ENCODE measurements at places on chromosomes 4 and X.
A peak's percentile ranks its signal among the peaks of the same experiment; 100 is the strongest.

DNA sequence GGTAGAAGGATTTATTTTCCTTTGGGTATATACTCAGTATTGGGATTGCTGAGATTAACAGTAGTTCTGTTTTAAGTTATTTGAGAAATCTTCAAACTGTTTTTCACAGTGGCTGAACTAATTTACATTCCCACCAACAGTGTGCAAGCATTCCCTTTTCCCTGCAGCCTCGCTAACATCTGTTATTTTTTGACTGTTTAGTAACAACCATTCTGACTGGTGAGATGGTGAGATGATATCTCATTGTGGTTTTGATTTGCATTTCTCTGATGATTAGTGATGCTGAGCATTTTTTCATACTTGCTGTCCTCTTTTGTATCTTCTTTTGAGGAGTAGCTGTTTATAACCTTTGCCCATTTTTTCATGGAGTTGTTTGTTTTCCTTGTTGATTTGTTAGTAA is 457.8 kb downstream of the TRAM1L1 start:
- no peak for DNase-seq

DNA sequence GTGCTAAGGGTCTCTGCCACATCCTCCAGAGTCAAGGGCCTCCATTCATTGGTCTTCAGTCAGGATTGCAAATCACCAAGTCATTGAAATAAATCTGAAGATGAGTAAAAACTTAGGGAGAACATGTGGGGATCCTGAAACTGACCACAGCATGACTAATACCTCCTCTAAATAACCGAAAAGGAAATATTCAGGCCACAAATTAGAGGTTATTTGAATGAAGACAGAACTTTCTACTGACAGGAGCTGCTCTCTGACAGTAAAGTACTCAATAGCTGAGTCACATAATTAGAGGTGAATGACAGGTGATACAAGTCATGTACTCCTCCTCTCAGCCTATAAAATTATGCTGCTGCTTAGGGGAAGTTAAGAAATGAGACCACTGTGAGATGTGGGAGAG is 240.2 kb upstream of the F9 start:
- no peak for DNase-seq

GRCh38 chr4:27917381-27917780 is 1056.7 kb downstream of the STIM2 start:
- DNase-seq, result no peak

DNA sequence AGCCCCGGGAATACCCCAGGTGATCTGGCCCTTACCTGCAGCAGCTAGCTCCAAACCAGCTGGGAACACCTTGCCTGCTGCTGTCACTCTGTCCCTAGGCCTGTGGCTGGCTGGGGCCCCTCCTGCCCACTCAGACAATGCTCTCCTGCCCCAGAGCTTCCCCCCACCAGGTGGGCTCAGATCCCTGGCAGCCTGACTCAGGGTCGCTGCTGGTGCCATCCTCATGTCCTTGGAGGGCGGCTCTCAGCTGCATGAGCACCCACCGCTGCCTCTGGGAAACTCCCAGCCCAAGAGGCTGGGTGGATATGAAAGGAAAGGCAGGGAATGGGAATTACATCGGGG is 15.8 kb downstream of the C4orf50 start:
- no peak for DNase-seq

GRCh38 chr4:108901291-108901690 is 138.4 kb upstream of the ETNPPL start:
- DNase-seq, result no peak

DNA sequence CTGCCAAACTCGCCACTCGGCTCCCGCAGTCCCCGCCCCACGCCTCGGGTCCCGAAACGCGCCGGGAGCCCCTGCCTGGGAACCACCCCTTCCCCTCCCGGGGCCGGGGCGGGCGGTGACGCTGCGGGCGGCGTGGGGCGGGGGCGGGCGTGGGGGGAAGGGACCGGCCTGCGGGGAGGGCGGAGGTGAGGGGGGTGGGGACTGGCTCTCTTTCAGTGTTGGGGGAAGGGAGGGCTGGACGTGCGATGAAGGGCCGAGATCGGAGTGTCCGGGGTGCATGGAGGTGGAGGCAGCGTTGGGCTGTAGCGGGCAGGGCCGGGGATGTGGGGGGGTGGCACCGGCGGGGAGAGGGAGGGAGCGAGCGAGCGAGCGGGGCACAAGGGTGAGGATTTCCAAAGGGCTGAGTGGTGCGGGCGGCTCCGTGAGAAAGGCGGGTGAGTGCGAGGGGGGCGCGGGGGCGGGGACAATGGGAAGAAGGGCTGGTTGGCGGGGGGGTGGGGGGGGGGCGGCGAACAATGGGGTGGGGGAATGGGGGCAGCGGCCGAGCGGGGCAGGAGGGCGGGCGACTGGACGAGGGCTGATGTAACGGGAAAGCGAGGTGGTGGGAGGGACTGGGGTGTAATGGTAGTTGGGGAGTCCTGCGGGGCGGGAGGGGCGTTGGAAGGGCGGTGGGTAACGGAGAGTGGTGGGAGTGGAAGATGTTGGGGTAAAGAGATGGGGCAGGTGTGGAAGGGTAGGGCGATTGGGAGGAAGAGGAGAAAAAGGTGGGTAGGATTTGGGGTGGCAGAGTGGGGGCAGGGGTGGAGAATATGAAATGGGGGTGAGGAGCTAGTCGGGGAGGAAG is 578 bp downstream of the DCUN1D4 start:
- DNase-seq, result peak; percentile 2

DNA sequence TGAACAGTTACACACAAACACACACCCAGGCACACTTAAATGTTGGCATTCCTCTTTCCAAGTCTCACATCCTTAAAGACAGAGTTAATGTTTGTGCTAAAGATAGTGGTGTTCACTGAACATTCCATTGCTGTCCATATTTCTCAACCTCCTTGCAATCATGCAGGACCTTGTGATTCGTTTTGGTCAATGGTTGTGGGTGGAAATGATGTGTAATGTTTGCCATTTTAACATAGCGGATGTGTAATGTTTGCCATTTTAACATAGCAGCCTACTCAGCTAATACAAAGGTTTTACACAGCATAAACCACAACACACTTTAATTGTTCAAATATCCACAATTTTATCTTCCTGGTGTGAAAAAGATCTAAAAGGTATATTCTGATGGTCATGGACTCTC is 93.9 kb downstream of the CEP44 start:
- no peak for DNase-seq

GRCh38 chr4:151359576-151359975 is 34.2 kb upstream of the SH3D19 start:
- no peak for DNase-seq

DNA sequence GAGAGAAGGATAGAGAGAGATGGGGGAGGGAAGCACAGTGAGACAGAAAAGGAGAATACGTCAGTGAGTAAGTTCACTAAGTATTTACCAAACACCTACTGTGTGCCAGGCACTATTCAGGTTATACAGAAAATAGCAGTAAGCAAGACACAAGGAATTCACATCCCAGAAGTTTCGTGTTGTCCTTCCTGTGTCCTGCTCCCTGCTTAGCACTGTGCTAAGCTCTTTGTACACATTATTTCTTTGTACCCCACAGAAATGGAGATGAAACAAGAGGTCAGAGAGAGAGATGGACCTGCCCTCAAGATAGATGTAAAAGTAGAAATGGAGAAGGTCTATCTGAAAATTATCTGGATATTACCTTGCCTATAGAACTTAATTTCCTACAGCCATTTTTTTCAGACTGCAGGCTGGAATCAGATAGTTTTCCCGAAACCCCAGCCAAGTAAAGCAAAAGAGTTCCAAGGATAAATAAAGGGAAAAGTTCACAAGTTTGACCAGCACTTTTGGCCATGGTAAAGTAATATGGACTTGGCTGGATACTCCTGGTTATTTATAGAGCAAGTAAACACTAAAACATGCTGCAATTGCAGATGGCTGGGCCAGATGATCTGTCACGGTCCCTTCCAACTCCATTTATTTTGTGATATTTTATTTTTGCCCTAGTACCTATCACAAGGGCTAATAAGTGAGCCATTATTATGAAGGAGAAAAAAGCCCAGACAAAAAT is 353.7 kb upstream of the SLC7A11 start:
- no peak for DNase-seq

- DNase-seq, result no peak
Observed at GRCh38 chr4:23484689-23485088, 405.2 kb downstream of the PPARGC1A start.

GRCh38 chr4:87078987-87079486 is 141.4 kb downstream of the KLHL8 start:
- no peak for DNase-seq

- no peak for DNase-seq
Observed at GRCh38 chr4:168566726-168567125, 69.9 kb downstream of the PALLD start.

GRCh38 chrX:155956649-155957048 is 40.8 kb upstream of the IL9R start:
- DNase-seq, result no peak

DNA sequence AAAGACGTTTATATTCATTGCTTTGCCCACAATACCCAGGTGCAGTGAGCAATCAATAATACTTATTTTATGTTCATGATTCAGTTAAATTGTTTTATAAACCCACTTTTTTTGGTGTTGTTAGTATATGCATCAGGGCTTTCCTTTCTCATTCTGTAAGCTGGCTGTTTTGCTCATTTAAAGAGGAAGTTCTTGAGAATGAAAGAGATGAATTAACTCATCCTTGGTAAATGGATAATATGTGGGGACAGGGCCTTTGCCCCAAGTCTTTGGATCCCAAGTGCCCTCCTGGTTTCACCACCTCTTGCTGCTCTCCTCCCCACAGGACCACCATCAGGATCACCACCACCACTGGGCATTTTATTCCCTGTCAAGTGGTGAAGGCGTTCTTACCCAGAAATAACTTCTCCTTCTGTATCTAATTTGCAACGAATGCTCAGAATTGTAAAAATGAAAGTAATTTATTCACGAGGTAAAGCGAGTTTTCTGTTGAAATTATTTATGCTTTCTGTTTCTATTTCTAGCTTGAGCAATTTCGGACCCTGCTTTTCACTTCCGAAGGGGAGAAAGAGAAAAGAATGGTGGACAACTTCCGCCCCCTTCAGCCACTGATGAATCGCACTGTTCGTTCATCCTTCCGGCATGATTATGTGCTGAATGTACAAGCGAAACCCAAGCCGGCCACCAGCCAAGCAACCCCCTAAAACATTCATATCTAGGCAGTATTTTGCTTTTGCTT is 8.2 kb upstream of the ZRSR2 start:
- DNase-seq, result no peak

DNA sequence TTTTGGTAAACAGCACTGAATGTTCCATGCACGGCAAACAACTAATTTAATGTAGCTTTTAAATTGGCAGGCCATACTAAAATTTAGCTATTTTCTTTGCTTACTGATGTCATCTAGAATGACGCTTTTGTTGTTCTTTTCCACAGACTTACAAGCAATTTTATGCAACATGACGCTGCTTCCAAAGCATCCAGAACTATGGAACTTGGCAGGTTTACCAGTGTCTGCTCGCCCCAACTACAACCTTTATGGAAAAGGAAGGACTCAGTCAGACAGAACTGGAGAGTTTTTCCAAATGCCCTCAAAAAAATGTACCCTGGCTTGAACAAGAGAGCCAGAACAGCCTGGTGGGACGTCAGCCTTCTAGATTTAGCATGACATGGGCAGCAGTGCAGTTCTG is 58.7 kb downstream of the ANOS1 start:
- DNase-seq, result no peak

- no peak for DNase-seq
Observed at GRCh38 chr4:17957688-17958087, 63.9 kb downstream of the LCORL start.

DNA sequence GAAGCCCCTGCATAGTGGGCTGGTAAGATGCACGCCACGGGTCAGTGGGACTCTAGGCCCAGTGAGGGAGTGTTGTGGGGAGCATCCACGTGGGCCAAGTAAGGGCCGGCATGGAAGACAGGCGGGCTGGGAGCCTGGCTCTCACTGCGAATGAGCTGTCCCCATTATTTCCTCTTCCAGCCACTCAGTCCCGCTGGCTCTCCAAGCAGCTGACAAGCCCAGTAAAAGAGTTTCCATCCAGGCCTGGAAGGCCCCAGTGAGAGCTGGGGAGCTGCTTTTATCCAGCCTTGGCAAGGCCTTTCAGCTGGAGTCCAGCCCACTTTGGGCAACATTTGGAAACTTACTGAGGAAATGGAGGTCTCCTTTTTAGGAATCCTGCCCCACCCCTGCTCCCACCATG is 24.9 kb downstream of the APLN start:
- DNase-seq, result no peak

DNA sequence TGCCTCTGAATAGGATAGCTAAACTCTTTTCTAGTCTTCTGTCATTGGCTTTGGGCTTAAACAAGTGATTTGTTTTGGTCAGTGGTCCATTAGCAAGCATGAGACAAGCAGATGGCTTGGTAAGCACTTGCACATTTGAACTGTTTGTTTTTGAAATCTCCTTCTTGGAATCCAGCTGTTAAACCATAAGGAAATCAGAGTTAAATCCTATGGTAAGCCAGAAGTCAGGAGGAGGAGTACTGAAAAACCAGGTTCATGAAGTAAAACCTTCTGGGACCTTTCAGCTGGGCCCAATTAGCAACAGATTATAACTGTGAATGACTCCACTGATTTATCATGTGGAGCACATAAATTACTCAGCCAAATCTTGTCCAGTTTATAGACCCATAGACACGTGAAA is 1042.5 kb upstream of the PABPC4L start:
- no peak for DNase-seq

DNA sequence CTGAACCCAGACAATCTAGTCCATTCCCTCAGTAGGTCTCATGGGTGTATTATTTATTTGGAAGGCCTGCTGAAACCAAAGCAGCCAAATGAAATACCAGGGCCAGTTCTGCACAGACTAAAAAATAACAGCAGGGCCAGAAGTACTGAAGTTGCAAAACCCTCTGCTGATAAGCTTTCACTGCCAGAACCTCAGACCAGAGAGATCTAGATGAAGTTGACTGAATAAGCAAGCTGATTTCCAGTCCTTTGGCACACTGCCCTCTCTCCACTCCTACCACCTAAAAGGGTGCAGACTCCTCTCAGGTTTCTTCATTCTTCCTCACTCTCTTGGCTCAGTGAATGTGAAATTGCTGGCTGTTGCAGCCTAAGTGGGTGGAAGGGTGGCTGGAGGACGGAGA is 276.7 kb upstream of the KLF3 start:
- DNase-seq, result peak; percentile 31

DNA sequence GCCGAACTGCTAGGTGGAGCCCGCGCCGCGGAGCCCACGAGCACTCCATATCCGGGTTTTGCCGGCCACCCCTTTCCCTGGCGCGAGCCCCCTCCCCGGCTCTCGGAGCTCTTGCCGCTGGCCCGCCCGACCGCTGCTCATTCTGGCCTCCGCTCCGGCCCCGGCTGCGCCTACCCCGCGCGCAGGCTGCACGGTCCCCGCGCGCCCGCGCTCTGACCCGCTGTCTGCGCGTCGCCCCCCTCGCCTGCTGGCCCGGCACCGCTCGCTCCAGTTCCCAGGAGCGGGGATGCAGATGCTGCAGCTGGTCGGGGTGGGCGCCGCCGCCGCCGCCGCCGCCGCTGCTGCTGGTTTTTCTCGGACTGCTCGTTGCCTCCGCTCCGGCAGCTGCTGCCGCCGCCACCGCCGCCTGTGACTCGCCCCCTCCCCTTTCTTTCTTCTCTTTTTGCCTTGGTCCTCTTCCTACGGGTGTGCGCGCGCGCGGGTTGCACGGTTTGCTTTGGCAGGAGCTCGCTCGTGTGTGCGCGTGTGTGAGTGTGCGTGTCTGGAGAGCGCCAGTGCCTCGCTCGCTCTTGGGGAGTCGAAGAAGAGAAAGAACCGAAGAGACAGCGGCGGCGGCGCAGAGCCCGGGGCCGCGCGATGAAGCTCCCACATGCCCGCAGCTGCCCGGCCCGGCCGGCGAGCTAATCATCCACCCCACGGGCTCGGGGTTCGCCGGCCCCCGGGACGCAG is at the start of gene ADGRL3:
Gene ADGRL3 (plus strand): TSS at position 140 of the 729 bp plus-strand sequence.
- peak; percentile 56 for DNase-seq
